KG1 (cell line): ENCODE measurements at places on chromosomes 3 and 15.

- DNase-seq: no peak
Measured at GRCh38 chr3:70020906-70021660, 21.6 kb downstream of the SAMMSON start.

DNA sequence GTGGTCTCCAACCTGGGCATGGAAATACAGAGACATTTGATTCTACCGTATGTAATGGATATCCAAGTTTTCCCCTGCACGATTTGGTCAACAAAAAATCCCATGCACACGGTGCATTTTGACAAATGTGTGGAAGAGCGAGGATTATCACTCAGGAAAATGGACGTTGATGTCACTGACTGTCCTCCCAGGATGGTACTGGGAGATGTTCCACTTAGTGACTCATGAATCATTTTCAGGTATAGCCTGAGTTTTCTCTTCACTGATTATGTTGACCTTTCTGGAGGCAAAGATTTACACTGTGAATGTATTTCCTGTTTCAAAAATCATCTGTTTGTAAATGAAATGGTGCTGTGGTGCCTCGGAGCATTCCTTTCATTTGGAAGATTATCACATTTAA lies 596.7 kb upstream of the ADAMTS9 start:
- no peak for DNase-seq

DNA sequence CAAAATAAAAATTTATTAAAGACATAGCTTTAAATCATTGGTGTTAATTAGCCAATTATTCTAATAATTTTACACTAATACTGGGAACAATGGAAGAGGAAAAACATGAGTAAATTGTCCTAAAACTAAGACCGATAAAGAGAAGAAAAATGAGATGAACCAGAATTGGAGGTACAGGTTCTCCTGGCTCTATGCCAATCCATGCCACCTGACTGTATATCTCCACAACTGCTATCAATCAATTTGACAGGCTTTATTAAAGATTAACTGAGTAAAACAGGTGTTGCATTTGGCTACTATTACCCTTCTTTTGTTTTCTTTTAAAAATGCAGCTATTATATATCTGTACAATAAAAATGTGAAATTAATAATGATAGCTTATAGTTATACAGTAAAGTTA lies 850.0 kb downstream of the CADM2 start:
- no peak for DNase-seq

- no peak for DNase-seq
Measured at GRCh38 chr15:79381593-79381992, 50.5 kb upstream of the MINAR1 start.

DNA sequence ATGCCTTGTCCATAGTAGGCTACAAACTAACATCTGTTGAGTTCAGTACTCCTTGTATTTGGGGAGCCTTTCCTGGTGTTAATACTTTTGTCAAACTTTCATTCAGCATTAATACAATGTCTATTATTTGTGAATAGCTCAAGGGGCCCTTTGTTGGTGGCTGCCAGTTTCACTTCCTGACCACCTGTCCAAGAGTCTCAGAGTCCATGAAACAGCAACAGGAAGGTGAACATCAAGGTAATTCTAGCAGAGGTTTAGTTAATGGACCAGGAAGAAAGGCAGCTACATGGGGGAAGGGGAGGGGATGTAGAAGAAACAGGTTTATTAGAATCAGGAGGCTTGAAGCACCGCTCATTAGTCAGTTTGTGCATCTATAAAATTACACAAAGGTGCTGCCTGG lies 386.9 kb downstream of the PDCD6IP start:
- DNase-seq: no peak

DNA sequence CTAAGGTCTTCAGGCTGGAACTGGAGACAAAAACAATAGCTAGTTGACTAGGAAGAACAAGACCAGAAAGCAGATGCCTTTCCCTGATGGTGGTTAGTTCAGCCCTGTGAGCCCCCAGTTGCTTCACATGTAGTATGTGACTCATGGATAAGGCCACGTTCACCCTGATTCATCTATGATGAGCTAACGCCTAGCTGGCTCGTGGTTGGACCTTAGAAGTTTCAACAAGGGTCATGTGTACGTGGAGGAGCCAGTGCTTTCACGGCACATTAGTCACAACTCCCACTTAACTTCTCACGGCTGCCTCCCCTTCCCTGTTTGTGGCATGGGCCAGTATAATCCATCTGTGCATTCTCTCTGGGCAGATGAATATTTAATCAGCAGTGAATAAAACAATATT lies 20.6 kb downstream of the COL8A1 start:
- DNase-seq: no peak

DNA sequence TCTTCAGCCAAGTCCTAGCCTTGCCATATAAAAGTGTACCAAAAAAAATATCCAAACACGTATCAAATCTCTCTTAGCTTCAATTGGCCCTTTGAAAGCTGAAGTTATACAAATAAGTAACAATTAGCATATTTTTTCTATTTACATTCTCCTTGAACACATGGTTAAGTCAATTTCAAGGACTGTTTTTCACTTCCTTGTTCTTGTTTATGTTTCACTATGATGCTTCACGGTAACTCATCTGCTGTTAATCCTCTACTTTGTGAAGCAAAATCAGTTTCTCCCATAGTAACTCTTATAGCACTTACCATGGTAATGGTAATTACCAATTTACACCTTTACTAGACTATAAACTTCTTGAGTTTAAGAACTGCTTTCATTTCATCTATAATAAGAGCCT lies 10.6 kb upstream of the SPRED1 start:
- DNase-seq: no peak

DNA sequence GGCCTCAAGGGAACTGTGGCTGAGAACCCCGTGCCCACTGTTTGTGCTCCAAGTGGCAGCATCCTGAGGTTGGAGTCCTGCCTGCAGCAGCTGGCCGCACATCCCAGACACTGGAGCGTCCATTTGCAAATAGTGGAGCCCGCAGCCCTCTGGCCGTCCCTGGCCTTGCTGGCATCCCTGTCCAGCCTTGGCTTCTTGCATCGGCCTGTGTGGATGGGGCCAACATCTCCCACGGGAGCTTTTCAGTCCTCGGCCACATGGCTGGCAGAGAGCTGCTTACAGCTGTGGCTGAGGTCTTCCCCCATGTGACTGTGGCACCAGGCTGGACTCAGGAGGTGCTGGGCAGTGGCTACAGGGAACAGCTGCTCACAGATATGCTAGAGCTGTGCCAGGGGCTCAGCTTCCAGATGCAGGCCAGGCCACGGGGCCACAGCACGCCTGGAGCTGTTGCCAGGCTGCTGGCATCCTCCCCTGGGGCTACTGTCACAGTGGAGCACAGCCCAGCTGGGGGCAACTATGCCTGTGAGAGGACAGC lies 71.2 kb downstream of the FAM43A start:
- no peak for DNase-seq

GRCh38 chr3:140760324-140761075 lies 82.6 kb downstream of the TRIM42 start:
- DNase-seq: no peak

- no peak for DNase-seq
Measured at GRCh38 chr3:184952671-184953070, 140.7 kb downstream of the VPS8 start.

DNA sequence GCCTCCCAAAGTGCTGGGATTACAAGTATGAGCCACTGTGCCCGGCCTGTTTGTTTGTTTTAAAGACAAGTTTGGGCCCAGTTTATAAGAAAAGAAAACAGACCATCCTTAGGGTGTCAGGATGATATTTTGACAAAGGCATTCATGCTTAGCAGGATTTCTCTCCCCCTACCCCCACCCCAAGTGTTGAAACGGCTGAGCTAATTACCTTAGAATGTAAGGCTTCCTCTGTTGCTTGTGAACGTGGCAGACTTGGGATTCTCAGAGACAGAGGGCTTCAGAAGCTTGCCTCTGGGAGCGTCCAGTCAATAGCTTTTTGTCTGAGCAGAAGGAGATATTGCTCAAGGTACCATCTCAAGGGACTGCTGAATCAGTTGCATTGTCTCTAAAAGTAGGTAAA lies 24.0 kb downstream of the FLNB start:
- no peak for DNase-seq

DNA sequence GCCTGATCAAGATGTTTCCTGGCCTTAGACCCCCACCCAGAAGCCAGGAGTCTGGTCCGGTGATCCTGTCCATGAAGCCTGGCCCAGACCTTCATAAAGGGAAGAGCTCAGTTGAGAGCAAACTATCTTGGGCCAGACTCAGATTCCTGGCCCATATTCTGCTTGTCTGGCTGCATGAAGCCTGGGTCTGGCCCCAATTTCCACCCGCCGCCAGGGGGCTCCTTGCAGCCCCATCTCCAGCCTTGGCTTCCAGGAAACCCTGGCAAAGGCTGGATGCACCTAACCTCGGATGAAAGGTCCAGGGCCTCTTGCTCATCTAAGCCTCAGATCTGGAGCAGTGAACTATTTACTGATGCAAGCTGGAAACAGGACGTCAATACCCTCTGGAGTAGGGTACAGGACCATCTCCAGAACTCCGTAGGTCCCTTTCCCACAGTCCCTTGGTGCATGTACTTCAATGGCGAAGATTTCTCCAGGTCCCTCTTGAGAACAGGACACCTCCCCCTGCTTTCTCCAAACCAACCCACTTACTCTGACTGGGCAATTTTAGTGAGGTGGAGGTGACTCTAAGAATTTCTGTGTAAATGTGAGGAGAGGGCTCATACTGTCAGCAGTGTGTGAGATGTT lies 5.6 kb downstream of the FOXL2 start:
- DNase-seq: no peak

- no peak for DNase-seq
Measured at GRCh38 chr3:116005404-116005803, 382.1 kb downstream of the GAP43 start.

DNA sequence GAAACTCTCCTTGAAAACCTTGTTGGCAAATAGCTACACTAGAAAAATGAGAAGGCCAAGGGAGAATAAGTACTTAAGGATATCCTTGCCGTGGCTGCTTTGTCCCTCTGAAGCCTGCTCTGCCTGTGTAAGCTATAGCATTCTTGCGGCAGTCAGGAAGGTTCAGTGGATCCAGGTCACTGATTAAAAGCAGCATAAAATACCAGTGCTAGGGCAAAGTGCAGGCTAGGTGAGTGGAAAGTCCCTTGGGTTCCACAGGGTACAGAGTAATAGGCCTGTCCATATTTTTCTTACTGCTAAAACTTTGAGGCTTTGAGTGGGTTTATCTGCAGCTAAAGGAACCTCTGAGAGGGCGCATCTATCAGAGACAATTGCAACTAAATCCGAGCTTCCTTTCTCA lies 10.3 kb downstream of the CXCR6 start:
- no peak for DNase-seq

GRCh38 chr15:41561777-41562145 lies 2.7 kb downstream of the TYRO3 start:
- DNase-seq: no peak

- DNase-seq: no peak
Measured at GRCh38 chr3:74410276-74410941, 204.1 kb downstream of the CNTN3 start.

DNA sequence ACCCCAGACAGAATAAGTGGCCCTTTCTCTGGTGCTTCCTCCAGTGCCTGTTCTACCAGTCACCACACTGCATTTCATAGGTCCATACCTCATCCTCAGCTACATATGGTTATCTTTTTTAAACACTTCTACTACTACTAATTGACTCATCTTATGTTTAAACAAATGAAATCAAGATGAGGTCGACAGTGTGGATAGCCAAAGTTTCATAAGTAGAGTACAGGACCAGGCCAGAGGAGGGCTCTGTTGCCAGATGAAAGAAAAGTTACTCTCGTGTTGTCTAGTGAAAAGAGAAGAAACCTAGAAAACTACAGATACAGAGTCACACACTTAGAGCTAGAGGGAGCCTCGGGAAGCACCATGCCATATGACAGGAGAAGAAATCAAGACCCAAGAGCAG lies 296.1 kb downstream of the VPS13C start:
- no peak for DNase-seq

GRCh38 chr15:28115871-28116270 lies 16.8 kb upstream of the OCA2 start:
- no peak for DNase-seq

- DNase-seq: no peak
Measured at GRCh38 chr3:160945336-160945735, 159.8 kb downstream of the B3GALNT1 start.

DNA sequence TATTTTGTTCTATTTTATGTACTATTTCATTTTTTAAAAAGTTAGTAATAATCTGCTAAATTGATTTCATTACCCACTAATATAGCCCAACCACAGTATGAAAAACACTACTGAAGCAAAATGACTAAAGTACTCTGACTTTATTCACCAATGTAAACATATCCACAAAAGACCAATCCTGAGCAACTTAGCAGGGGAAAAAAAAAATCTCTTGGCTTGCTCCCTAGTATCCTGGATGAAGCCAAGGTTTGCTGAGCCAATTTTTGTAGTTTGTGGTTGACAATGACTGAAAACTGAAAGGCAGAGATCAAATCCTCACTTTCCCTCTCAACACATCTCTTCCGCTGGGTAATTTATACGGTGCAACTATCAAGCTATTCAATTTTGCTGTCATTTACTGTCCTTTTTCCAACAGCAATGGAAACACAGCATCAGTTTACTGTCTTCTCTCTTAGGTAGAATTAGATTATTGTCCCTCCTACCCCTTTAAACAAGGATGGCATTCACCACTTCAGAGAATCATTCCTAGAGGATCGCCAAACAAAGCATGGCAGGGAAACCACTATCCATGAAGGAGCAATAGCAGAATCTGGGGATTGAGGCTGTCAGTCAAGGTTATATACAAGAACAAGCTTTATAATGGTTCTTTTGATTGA lies 149.7 kb downstream of the THRB start:
- no peak for DNase-seq

DNA sequence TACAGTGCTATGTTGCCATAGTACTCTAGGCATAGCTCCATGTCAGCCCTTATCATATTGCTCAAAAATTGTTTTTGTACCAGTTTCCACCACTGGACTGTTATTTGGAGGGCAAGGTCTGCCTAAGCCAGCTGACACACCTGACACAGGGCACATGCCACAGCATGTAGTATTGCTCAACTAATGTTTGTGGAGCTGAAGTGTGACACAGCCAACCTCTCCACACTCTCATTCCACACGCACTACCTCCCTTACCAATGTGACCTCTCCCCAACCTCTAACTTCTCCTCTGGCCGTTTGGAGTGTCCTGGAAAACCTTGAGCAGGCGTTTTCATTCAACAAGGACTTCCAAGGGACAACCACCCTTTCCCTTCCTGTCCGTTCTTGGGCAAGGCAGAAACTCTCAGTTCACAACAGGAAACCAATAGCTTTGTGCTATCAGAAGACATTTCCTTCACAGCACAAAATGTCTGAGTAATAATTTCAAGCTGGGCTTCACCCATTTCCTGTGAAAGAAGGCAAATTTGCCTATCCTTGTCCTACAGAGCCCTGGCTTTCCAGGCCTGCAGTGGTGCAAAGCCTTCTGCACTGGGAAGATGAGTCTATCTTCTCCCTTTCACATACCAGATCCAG lies 38.4 kb downstream of the TLNRD1 start:
- DNase-seq: peak; percentile 54

DNA sequence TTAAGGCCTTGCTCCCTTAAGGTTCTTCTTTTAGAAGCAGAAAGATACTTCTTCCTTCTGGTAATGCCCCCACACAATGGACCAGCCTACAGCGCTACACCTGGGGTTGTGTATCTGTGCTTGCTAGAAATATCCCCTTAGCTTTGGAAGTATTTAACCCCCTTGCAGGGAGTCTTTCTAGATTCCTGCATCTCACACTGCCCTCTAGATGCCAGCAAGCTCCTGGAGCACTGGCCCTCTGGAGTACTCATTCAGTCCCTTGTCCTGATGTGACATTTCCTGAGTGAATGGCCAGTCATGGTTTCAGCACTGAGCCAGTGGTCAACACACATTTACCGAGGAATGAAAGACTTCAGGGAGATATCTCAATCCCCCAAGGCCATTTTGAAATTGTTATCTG lies 30.4 kb upstream of the RBP2 start:
- no peak for DNase-seq
